Stomach (tissue), 19 donors: ENCODE measurements at places on chromosomes 5 and 9. TPM values are rescaled to one million over a fixed set of nuclear protein-coding genes. Genes with fewer than 3 reads are reported as not detected.

DNA sequence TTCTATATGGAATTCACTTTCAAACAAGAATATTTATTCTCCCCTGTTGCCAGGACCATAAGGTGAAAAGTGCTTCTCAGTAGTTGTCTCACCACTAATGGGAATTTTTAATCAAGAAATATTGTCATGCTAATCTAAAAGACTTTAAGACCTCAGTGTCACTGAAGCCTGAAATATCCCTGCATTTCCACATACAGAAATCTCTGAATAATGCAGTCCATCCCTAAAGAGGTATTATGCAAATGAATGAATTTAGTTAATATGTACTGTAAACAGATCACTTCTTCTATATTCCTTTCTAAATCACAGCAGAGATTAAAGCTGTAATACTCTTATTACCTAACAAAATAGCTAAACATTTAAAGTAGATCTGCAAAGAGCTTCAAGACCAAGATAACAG is 531.1 kb upstream of the CDH6 start:
- no peaks in the 10 kb centered on the region for H3K36me3 ChIP-seq
- H3K27ac ChIP-seq = no peak overlapping the region
- no peaks in the 10 kb centered on the region for H3K27me3 ChIP-seq
- H3K4me1 ChIP-seq = no peaks in the 10 kb centered on the region
- no peak for DNase-seq

- H3K4me1 ChIP-seq = no peaks in the 10 kb centered on the region
- H3K36me3 ChIP-seq = no peaks in the 10 kb centered on the region
- H3K4me3 ChIP-seq = no peak overlapping the region
- peak; percentile 14 for DNase-seq
- no peak overlapping the region for H3K27ac ChIP-seq
Measured at GRCh38 chr5:133697536-133698258, 85.4 kb upstream of the FSTL4 start.

GRCh38 chr5:95216136-95216955 is 68.5 kb downstream of the MCTP1 start:
- H3K36me3 ChIP-seq = no peaks in the 10 kb centered on the region
- no peaks in the 10 kb centered on the region for H3K4me1 ChIP-seq

The NR4A3 gene
- total RNA-seq = 51.8 TPM

The ARID3C gene
- not detected for total RNA-seq

- H3K27me3 ChIP-seq = no peaks in the 10 kb centered on the region
- no peaks in the 10 kb centered on the region for H3K36me3 ChIP-seq
- no peak for DNase-seq
- no peaks in the 10 kb centered on the region for H3K4me1 ChIP-seq
Measured at GRCh38 chr5:169744336-169744735, 107.3 kb downstream of the DOCK2 start.

The NUDT12 gene
- 9.3 TPM for total RNA-seq

- no peak overlapping the region for H3K27ac ChIP-seq
- H3K36me3 ChIP-seq = no peaks in the 10 kb centered on the region
- H3K4me3 ChIP-seq = no peak overlapping the region
- no peak for DNase-seq
Measured at GRCh38 chr9:100070104-100071041, 28.4 kb downstream of the ERP44 start.

DNA sequence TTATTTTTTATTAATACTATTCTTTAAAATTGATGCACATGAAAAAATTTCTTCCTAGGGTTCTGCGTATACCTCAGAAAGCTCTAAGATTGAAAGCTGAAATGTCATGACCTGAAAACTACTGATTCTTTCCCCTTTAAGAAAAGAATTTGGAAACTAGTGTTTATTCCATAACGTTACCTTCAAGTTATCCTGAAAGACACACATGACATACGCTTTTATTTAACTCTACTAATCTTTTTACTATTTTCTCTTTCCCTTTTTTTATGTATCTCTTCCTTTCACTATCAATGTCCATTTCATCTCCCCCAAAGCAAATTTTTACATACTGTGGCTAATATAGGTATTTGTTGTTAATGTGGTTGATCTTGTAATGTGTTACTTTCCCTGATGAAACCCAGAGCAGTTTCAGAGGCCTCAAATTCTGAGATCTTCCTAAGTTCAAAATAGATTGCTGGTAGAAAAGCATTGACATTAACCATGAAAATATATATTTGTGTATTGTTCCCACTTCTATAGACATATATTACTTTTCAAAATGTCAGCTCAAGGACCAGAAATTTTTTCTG is 7.4 kb downstream of the NIPBL start:
- DNase-seq = no peak
- H3K4me3 ChIP-seq = no peak overlapping the region
- H3K27ac ChIP-seq = no peak overlapping the region
- H3K36me3 ChIP-seq = peaks cover 5% of the 10 kb centered on the region
- no peaks in the 10 kb centered on the region for H3K27me3 ChIP-seq
- peaks cover 98% of the 10 kb centered on the region for H3K4me1 ChIP-seq

The ADCY2 gene
- total RNA-seq = 0.89 TPM

DNA sequence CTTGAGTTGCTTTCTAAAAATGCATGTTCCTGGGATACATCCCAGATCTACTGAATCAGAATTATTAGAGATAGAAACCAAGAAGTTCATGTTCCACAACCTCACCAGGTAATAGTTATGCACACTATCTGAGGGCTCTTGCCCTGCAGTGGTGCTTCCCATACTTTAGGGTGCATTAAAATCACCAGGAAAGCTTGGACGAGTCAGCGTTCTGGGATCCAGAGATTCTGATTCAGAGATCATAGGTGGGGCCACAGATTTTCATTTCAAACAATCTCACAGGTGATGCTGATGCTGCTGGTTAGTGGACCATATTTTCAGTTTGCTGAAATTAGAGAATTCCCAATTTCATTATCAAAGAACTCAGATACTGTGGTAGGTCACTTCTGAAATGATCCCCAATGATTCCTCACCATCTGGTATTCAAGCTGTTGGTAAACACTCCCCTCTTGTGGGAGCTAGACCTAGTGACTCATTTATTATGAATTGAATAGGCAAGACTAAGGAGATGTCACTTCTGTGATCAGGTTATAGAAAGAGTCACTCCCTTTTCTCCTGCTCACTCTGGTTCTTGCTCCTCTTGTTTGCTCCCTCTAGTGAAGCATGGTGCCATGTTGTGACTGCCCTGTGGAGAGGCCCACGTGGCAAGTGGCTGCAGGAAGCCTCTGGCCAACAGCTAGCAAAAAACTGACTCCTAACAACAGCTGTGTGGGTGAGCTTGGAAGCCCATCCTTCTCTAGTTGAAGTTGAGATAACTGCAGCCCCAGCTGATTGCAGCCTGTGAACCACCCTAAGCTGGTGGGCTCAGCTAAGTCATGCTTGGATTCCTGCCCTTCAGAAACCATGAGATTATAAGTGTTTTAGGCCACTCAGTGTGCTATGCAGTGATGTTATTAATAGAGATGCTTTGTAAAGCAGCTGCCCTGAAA is 59.8 kb downstream of the SH3TC2 start:
- H3K36me3 ChIP-seq = no peaks in the 10 kb centered on the region
- no peaks in the 10 kb centered on the region for H3K4me1 ChIP-seq
- no peaks in the 10 kb centered on the region for H3K27me3 ChIP-seq
- DNase-seq = no peak
- no peak overlapping the region for H3K27ac ChIP-seq

DNA sequence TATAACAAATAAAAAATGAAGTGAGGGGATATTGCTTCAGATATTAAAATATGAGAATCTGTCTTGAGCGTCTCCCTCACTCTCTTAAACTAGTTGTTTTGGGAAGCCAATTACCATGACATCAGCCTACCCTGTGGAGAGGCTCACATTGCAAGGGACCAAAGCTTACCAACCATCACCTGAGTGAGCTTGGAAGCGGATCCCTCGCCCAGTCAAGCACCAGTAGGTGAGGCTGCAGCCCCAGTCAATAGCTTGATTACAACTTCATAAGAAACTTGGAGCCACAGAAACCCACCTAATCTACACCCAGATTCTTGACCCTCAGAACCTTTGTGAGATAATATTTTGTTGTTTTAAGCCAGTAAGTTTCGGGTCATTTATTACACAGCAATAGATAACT is 206.2 kb downstream of the CEMIP2 start:
- H3K27ac ChIP-seq = no peak overlapping the region
- H3K36me3 ChIP-seq = no peaks in the 10 kb centered on the region
- H3K27me3 ChIP-seq = peaks cover 3% of the 10 kb centered on the region
- no peak for DNase-seq
- H3K4me3 ChIP-seq = no peak overlapping the region
- H3K4me1 ChIP-seq = no peaks in the 10 kb centered on the region

- H3K36me3 ChIP-seq = no peaks in the 10 kb centered on the region
- DNase-seq = no peak
- no peak overlapping the region for H3K4me3 ChIP-seq
- no peak overlapping the region for H3K27ac ChIP-seq
- H3K27me3 ChIP-seq = no peaks in the 10 kb centered on the region
- no peaks in the 10 kb centered on the region for H3K4me1 ChIP-seq
Measured at GRCh38 chr5:60243713-60244112, 350.2 kb upstream of the PDE4D start.

The PCSK1 gene
- not detected for total RNA-seq

The ENTPD2 gene
- not detected for total RNA-seq

DNA sequence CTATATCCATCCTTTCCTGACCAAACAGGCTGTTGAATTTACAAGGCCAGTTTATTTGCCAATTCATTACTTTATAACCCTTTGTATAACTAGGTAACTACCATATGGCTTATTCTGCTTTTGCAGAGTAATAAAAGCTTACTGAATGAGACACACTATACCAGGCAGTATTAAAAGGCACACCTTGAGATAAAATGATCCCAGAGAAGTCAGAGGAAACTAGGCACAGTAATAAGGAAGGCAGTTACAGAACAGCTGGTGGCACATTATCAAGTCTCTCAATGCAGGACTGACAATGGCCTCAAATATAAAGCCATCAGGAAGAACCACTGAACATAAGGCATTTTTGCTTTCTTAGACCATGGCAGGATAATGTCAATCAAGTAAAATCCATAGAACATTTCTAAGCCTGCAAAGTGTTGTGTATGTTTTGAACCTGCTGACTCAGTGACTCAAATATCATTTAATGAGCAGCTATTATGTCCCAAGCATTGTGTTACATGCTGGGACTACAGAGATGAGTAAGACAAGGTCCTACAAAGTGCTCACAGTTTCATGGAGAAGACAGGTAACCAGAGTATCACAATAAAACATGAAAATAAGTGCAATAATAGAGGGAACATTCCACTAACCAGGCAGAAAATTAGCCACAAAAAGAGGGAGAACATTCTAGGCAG is 52.5 kb downstream of the OXCT1 start:
- H3K4me3 ChIP-seq = no peak overlapping the region
- H3K27ac ChIP-seq = no peak overlapping the region
- H3K4me1 ChIP-seq = no peaks in the 10 kb centered on the region
- DNase-seq = no peak

- H3K4me1 ChIP-seq = no peaks in the 10 kb centered on the region
- no peak overlapping the region for H3K27ac ChIP-seq
- H3K36me3 ChIP-seq = no peaks in the 10 kb centered on the region
- H3K27me3 ChIP-seq = no peaks in the 10 kb centered on the region
- DNase-seq = no peak
- no peak overlapping the region for H3K4me3 ChIP-seq
Measured at GRCh38 chr5:127320032-127320965, 29.7 kb downstream of the MEGF10 start.

- no peaks in the 10 kb centered on the region for H3K36me3 ChIP-seq
- H3K4me3 ChIP-seq = no peak within 1 kb of the TSS
- no peak within 1 kb of the TSS for H3K27ac ChIP-seq
- H3K27me3 ChIP-seq = no peaks in the 10 kb centered on the region
- no peak for DNase-seq
Measured at GRCh38 chr5:142685418-142686209, at the start of gene FGF1. Gene FGF1, minus strand, starts transcription at chr5:142686090. Its CDS starts 71,963 bp downstream, at chr5:142614127.

- no peak overlapping the region for H3K27ac ChIP-seq
- no peaks in the 10 kb centered on the region for H3K27me3 ChIP-seq
- H3K4me1 ChIP-seq = peaks cover 5% of the 10 kb centered on the region
Measured at GRCh38 chr5:133487093-133487492, 125.2 kb downstream of the FSTL4 start.

- H3K4me1 ChIP-seq = no peaks in the 10 kb centered on the region
- no peaks in the 10 kb centered on the region for H3K36me3 ChIP-seq
- no peak for DNase-seq
- H3K27ac ChIP-seq = no peak overlapping the region
- H3K4me3 ChIP-seq = no peak overlapping the region
Measured at GRCh38 chr5:25160891-25161290, 516.1 kb upstream of the CDH10 start.

The AK1 gene
- total RNA-seq = 88.3 TPM

- no peak for DNase-seq
- H3K4me1 ChIP-seq = no peaks in the 10 kb centered on the region
- no peak overlapping the region for H3K4me3 ChIP-seq
- H3K36me3 ChIP-seq = no peaks in the 10 kb centered on the region
Measured at GRCh38 chr9:132464547-132464946, 54.5 kb downstream of the CFAP77 start.

The BTNL8 gene
- 5.8 TPM for total RNA-seq

The TNFSF8 gene
- 5.8 TPM for total RNA-seq
